ENCODE measurements at places on chromosomes 2 and 18.

- DNase-seq = peak; percentile 42
Measured at GRCh38 chr2:239311132-239312040, 89.4 kb downstream of the HDAC4 start.

GRCh38 chr2:24410976-24411375 lies 50.6 kb upstream of the ITSN2 start:
- no peak for DNase-seq

DNA sequence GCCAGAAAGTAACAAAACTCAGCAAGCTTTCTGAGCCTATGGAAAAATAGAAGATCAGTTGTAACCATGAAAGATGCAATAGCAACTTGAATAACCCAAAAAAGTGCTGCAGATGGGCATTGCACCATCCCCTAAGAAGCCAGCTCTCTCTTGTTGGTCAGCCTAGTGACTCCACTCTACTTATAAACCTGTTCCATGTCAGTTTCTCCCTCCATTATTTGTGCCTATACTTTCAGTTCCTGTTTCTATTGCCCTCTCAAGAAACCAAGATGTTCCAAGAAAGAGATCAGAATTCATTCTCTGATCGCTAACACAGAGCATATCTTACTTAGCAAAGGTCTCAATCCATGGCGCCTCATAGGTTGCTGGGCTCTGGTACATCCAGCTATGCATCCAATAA lies 170.3 kb upstream of the MAP2 start:
- DNase-seq = no peak

GRCh38 chr18:42623935-42624334 lies 491.6 kb downstream of the RIT2 start:
- no peak for DNase-seq

GRCh38 chr18:26414901-26415440 lies 133.4 kb downstream of the KCTD1 start:
- DNase-seq = no peak

DNA sequence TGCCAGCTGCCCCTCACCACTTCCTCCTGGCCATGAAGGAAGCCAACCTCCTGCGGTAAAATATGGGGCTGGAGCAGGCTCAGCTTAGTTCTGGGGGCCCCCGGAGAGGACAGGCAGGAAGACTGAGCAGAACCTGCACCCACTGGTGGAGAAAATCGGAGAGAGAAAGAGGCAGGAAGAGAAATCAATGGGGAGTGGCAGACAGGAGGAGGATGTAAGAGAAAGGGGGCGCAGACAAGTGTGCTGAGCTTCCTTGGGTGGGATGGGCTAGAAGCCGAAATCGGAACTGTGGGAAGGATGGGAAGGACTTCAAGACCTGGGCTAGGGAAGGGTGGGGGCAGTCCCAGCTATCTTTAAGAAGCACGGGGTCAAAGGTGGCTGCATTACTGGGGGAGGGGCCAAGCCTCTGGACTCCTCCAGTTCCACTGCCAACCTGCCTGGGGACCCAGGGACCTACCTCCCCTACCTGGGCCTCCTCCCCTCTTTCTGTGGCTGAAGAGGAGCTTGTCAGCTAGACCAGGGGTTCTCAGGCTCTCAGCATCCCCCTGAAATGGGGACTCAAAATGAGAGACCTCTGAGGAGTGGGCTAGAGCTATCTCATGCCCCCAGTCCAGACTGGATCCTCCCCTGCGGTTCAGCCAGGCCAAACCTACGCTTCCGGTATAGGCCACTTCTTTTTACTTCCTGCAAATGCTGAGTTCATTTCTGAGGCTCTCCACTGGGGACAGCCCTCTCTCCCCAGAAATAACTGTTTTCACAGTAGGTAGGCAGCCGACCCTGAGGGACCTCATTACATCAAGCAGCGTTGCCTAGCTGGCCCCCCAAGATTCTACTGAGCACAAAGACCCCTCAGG lies 33.6 kb upstream of the B3GNT7 start:
- DNase-seq = no peak

Measured in ovary (tissue), 10 donors.